ENCODE measurements at places on chromosomes 2 and 18.

- no peak for DNase-seq
Observed at GRCh38 chr2:238203973-238204683, 633 bp upstream of the ILKAP start.

GRCh38 chr18:58205443-58206160 lies 161.6 kb downstream of the NEDD4L start:
- DNase-seq: no peak

- DNase-seq: no peak
Observed at GRCh38 chr2:149451417-149452165, 121.2 kb downstream of the LYPD6 start.

DNA sequence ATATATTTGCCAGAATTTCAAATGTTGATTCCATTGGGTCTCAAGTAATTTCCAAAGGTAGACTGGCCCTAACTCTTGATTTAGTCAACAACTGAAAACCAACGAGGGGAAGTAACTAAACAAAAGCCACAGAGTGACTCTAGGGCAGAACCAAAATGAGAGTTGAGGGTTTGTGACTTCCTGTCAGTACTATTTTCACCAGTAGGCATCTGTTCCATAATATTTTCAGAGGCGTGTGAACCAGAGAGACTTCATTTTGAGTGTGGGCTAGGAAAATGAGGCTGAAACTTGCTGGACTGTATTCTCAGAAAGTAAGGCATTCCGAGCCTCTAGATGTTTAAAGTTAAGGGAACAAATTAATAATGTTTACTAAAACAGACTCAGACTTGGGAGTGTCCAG lies 70.6 kb downstream of the GDF7 start:
- no peak for DNase-seq

DNA sequence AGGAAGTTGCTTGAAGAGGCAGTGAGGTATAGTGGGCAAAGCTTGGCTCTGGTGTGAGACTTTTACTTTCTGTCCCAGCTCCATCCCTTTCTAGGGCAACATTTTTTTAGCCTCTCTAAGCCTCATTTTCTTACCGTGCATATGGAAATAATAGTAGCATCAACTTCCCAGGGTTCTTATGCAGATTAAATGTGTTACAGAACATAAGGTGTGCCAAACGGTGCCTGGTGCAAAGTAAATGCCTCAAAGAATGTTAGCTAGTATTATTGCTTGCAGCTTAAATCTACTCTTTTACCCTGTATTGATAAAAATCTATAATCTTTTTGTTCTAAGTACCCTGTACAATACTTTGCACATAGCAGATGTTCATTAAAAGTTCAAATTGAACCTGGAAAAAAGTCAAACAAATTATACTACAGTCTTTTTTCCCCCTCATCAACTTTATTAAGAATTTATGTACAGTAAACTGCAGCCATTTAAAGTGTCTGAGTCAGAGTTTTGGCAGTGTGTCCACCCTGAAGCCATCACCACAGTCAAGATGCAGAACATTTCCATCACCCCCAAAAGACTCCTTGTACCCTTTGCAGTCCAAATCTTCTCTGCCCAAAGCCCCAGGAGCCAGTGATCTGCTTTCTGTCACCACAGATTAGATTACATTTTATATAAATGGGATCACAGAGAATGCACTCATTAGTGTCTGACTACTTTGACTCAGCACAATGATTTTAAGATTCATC lies 10.6 kb downstream of the MAPRE2 start:
- no peak for DNase-seq

DNA sequence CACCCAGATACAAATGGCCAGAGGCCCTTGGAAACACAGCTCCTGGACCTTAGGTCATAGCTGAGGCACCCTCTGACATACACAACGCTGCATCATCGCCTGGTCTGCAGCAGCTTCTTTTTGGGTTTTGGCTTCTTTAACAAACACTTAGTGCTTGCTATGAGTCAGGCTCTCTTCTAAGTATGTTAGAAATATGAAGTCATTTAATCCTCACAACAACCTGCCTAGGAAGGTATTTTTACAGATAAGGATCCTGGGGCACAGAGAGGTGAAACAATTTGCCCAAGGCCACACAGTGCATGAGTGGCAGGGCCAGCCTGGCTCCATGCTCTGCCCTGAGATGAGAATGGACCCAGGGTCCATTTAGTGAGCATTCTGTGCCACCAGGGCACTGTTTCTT lies 96.6 kb downstream of the TMEM17 start:
- no peak for DNase-seq

GRCh38 chr2:182031956-182032355 lies 46.3 kb downstream of the PPP1R1C start:
- DNase-seq: no peak

DNA sequence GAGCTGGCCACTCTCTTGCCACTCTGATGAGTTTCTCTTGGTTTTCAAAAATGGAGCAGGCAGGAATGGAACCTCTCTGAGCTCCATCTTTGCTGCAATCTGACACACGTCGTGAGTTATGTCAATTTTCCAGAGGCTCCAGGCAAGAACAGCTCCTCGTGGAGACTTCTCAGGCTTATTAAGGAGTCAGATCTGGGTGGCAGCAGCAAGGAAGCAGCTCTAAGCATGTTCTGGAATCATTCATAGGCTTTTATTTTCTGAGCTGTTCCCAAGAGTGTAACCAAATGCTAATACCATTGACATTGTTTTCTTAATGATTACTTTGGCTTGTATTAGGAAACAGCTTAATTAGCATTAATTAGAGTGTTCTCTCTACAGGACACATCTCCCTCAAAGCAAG lies 26.1 kb upstream of the PDIA6 start:
- no peak for DNase-seq

DNA sequence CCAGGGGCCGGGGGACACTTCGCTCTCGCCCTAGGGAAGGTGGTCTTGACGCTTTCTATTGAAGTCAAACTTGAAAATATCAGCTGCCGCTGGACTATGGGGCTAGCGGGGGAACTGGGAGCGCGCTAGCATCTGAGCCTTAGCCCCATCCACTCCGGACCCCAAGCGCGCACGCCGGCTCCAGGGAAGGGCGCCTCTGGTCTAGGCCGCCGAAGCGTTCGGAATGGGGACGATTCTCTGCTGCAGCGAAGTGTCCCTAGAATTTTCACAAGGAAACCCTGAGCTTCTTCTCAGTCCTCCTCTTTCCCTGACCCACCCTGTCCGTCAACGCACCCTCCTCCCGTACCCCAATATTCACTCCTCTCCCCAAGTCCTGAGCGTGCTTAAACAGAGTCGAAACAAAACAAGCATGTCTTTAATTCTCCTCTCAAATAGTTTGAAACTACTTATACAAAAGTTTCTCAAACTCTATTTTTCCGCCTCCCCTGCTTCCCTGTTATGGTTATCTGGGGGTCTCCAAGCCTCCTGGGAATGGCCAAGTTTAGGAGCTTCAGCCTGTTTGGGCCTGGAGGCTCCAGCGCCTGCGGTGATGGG lies 5.0 kb downstream of the RAX start:
- no peak for DNase-seq

DNA sequence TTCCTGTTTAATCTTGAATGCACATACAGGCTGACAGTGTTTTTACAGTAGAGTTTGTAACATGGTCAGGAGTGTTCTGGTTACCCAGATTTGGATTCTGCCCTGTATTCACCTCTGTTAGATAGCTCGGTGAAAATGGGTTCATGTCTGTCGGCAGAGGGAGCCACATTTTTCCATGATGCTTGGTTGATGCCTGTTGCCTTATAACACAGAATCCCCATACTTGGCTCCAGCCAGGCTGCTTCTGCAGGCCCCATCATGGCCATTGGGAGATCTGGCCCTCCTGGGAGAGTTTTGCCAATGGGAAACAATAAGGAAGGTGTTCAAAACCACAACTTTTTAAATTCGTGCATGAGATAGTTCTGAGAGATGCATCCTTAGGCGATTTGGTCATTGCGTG lies 78.1 kb downstream of the WDSUB1 start:
- no peak for DNase-seq

GRCh38 chr18:48780201-48780912 lies 170.4 kb downstream of the SMAD7 start:
- no peak for DNase-seq

GRCh38 chr2:228916416-228917090 lies 354.5 kb downstream of the PID1 start:
- no peak for DNase-seq

DNA sequence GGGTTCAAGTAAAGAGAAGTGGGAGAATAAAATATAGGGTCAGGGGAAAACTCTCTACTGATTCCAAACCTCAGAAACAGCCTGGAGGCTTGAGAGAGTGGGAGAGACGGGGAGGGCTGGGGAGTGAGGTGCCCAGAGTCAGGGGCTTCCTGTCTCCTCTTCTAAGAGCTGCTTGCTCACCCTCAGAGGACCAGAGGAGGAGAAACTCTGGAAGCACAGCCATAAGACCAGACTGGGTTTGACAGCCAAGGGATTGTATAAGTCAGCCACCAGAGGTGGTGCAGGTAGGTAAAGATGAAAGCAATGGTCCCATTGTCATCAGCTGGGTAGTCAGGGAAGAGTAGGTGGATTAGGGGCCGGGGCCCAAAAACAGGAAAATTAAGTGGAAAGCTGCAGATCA lies 259.4 kb downstream of the TNS1 start:
- DNase-seq: no peak

DNA sequence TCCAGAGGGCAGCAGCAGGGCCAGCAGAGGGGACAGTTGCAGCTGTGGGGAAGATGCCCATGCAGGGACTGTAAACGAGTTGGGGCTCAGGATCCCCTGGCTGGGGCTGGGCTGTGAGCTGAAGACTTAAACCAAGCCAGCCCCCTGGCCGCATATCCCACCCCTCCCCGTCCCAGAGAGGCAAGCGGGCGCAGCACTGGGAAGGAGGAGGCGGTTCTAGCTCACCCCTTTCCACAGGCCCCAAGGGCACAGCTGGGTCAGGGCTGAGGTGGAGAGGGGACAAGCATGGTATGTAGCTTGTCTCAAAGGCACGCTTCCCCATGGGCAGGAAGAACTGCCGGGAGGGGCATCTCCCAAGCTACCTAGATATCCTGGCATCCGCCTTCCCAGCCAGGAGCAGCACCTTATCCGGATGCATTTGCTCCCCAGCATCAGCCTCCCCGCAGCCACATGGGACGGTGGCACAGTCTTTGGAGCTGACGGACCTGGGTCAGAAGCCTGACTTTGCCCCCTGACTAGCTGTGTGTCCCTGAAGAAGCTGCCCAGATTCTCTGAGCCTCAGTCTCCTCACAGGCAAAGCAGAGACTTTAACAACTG lies 75.9 kb downstream of the TFCP2L1 start:
- no peak for DNase-seq
